ENCODE measurements at places on chromosomes 6 and 20. TPM values are rescaled to one million over a fixed set of nuclear protein-coding genes. Genes with fewer than 3 reads are reported as not detected.

The ESR1 gene
- polyA plus RNA-seq = 4.5 TPM

The HRH3 gene
- polyA plus RNA-seq = not detected

The VEGFA gene
- polyA plus RNA-seq = 199 TPM

The CEP85L gene
- 22.2 TPM for polyA plus RNA-seq

DNA sequence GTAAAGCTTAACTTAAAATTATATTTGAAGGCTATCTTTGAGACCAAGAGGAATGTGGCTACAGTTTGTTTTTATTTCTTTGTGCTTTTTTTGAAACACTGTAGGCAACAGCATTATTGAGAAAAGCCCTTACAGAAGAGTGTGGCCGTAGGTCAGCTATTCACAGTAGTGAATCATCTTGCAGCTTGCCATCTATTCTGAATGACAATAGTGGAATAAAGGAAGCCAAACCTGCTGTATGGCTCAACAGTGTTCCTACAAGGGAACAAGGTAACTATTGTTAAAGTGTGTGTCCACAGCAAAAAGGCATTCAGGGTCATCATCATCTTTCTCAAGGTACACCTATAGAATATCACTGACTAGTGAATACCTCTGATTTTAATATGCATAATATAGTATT, 88.5 kb downstream of the KIZ start:
- no peaks in the 10 kb centered on the region for H3K4me1 ChIP-seq
- H3K4me3 ChIP-seq = no peak overlapping the region
- no peaks in the 10 kb centered on the region for H3K36me3 ChIP-seq
- no peak for DNase-seq
- no peak overlapping the region for H3K27ac ChIP-seq
- no peaks in the 10 kb centered on the region for H3K27me3 ChIP-seq

DNA sequence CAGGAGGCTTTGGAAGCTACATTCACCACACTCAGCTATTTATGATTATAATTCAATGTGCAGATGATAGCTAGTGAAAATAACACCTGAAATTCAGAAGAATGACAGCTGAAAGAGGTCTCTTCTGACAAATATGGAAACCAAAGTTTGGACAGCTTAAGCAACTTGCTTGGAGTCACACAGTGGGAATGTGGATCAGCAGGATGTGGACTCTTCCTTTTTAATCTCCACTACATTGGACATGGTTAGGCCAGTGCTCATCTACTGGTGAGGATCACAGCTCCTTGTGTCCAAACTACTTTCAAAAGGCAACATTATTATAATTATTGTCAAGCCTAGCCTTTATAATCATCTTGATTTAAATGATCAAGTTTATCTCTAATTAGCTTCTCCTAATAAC, 10.4 kb downstream of the TRAPPC3L start:
- no peak for DNase-seq
- no peaks in the 10 kb centered on the region for H3K4me1 ChIP-seq
- H3K36me3 ChIP-seq = no peaks in the 10 kb centered on the region
- no peak overlapping the region for H3K4me3 ChIP-seq
- no peak overlapping the region for H3K27ac ChIP-seq
- H3K27me3 ChIP-seq = no peaks in the 10 kb centered on the region

GRCh38 chr6:126880964-126881363, 237.5 kb upstream of the RSPO3 start:
- H3K36me3 ChIP-seq = no peaks in the 10 kb centered on the region
- peaks cover under 1% of the 10 kb centered on the region for H3K4me1 ChIP-seq
- DNase-seq = no peak
- no peaks in the 10 kb centered on the region for H3K27me3 ChIP-seq
- no peak overlapping the region for H3K4me3 ChIP-seq

GRCh38 chr20:44104798-44105517, 82.0 kb downstream of the JPH2 start:
- peaks cover 7% of the 10 kb centered on the region for H3K4me1 ChIP-seq
- no peak overlapping the region for H3K4me3 ChIP-seq
- H3K36me3 ChIP-seq = no peaks in the 10 kb centered on the region
- no peaks in the 10 kb centered on the region for H3K27me3 ChIP-seq
- H3K27ac ChIP-seq = no peak overlapping the region

GRCh38 chr6:145632971-145633370, 102.3 kb downstream of the EPM2A start:
- no peaks in the 10 kb centered on the region for H3K27me3 ChIP-seq
- no peak overlapping the region for H3K27ac ChIP-seq
- no peaks in the 10 kb centered on the region for H3K36me3 ChIP-seq
- H3K4me3 ChIP-seq = no peak overlapping the region
- DNase-seq = no peak

DNA sequence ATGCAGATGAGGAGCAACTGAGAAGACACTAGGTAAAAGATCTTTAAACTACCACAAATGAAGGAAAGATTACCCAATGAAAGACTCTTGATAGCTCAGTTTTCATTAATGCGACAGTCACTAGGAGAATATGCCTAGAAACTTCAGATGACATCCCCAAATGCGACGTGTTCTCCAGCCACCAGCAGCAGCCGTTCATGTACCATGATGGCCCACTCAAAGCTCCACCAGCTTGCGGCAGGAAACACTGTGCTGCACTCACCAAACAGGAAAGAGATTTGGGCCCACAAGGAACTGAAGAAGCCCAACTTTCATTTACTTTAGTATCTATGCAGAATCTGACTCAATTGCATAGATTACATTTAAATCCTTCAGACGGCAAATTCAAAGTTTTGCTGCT, 7.5 kb downstream of the DIDO1 start:
- no peak overlapping the region for H3K4me3 ChIP-seq
- no peaks in the 10 kb centered on the region for H3K27me3 ChIP-seq
- H3K36me3 ChIP-seq = peaks cover 1% of the 10 kb centered on the region
- DNase-seq = no peak
- no peak overlapping the region for H3K27ac ChIP-seq
- peaks cover 38% of the 10 kb centered on the region for H3K4me1 ChIP-seq

GRCh38 chr6:884570-884969, 191.6 kb upstream of the EXOC2 start:
- no peak overlapping the region for H3K4me3 ChIP-seq
- no peaks in the 10 kb centered on the region for H3K4me1 ChIP-seq
- no peaks in the 10 kb centered on the region for H3K36me3 ChIP-seq
- no peak for DNase-seq

DNA sequence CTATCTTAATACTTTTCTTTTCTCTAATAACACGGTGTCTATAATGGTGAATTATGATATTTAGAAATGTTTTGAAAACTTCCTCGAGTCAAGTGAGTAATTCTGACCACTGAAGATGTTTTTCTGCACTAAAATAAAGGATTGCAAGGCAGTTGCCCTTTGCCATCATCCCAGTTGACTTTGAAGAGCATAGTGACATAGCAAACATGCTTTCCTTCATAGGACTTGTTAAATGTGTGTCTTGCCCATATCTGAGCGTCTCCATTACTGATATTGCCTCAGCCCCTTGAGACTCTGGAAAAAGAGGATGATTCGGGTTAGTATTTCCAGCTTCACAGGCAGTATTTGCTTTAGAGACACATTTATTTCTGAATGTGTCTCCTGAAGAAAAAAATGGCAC, 125.2 kb upstream of the MCHR2 start:
- H3K27ac ChIP-seq = no peak overlapping the region
- no peaks in the 10 kb centered on the region for H3K27me3 ChIP-seq
- H3K4me1 ChIP-seq = no peaks in the 10 kb centered on the region
- H3K36me3 ChIP-seq = no peaks in the 10 kb centered on the region

DNA sequence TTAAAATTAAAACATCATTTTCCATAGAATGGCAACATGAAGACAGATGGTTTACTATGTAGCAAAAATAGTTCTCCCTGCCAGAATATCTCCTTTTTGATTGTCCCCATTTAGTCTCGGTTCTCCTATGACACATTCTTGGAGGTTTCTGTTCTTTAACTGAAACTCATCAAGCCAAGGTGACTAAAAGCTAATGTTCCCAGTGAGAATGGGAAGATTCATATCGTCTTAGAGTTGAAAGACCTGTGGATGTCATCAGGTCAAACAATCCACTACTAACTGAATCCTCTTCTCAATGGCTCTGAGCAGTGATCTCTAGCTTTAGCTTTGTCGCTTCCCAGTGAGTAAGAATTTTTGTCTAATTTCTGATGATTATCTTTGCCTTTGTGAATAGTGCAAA, 1.3 kb upstream of the DOK5 start:
- H3K4me3 ChIP-seq = no peak overlapping the region
- H3K27ac ChIP-seq = no peak overlapping the region
- no peaks in the 10 kb centered on the region for H3K36me3 ChIP-seq
- no peak for DNase-seq
- H3K4me1 ChIP-seq = no peaks in the 10 kb centered on the region
- peaks cover 25% of the 10 kb centered on the region for H3K27me3 ChIP-seq

DNA sequence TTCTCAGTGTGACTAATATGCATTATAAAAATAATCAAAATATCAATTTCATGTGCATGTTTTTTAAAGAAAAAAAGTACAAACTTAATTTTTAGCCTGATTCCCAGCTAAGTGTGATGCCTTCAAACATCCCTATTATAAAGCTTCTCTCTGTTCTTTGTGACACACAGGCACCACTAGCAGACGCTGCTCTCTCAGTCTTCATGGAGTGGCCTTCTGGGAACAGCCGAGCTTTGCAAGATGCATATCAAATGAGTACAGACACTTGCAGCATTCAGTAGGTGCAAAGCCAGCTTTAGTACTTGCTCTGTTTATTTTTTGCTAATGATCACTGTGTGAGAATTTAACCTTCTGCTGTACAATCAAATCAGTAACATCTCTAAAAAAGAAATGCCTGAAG, 340.0 kb downstream of the ADGRB3 start:
- no peaks in the 10 kb centered on the region for H3K4me1 ChIP-seq
- H3K27ac ChIP-seq = no peak overlapping the region
- no peaks in the 10 kb centered on the region for H3K27me3 ChIP-seq
- H3K36me3 ChIP-seq = no peaks in the 10 kb centered on the region

GRCh38 chr6:90458353-90459224, 128.3 kb downstream of the MAP3K7 start:
- no peaks in the 10 kb centered on the region for H3K27me3 ChIP-seq
- no peaks in the 10 kb centered on the region for H3K36me3 ChIP-seq
- H3K4me1 ChIP-seq = no peaks in the 10 kb centered on the region
- DNase-seq = no peak

- peak; percentile 40 for DNase-seq
- no peaks in the 10 kb centered on the region for H3K27me3 ChIP-seq
- H3K4me1 ChIP-seq = no peaks in the 10 kb centered on the region
- H3K36me3 ChIP-seq = no peaks in the 10 kb centered on the region
Observed at GRCh38 chr6:113050010-113050858, 703.1 kb downstream of the RFPL4B start.

DNA sequence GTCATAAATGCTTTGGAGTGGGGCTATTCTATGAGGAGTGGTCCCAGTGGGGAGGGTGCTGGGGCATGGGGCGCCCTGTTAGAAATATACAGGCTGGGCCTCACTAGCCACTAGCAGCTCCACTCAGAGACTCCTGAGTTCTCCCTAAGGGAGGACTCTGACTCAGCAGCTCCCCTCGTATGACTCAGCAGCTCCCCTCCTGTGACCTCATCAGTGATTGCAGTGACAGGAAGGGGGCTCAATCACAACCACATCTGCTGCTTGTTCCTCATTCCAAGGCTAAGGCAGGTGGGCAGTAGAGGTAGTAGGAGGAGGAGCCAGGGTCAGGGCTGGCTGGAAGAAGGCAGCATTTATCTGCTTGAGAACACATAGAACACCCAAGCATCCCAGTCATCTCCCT, 73.7 kb downstream of the PRND start:
- DNase-seq = no peak
- H3K27me3 ChIP-seq = no peaks in the 10 kb centered on the region
- H3K27ac ChIP-seq = no peak overlapping the region
- H3K4me1 ChIP-seq = no peaks in the 10 kb centered on the region
- H3K36me3 ChIP-seq = no peaks in the 10 kb centered on the region
- H3K4me3 ChIP-seq = no peak overlapping the region

DNA sequence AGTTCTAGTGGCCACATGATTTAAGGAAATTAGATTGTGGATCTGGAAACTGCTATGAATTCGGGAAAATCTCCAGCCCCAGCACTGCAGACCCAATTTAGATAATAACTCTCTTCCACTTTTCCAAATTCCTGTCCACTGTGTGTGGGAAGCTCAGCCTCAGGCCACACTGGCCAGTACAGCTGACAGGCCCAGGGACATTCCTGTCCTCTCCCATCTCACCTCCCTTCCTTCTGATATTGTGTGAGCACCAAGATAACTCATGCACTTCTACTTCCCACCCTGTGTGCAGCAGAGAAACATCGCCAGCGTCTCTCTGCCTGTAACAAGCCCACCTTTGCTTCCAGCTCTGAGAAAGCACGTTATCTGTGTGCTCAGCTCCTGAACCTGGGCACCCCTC, 145.1 kb upstream of the RREB1 start:
- no peak overlapping the region for H3K4me3 ChIP-seq
- H3K4me1 ChIP-seq = no peaks in the 10 kb centered on the region
- H3K27ac ChIP-seq = no peak overlapping the region
- peak; percentile 6 for DNase-seq
- H3K36me3 ChIP-seq = no peaks in the 10 kb centered on the region
- no peaks in the 10 kb centered on the region for H3K27me3 ChIP-seq

GRCh38 chr20:15487682-15488081, 1085.6 kb downstream of the KIF16B start:
- H3K4me1 ChIP-seq = peaks cover 9% of the 10 kb centered on the region
- no peaks in the 10 kb centered on the region for H3K36me3 ChIP-seq
- DNase-seq = no peak
- no peak overlapping the region for H3K4me3 ChIP-seq
- peak overlapping the region; percentile 26 for H3K27ac ChIP-seq

GRCh38 chr6:77440206-77440976, 22.9 kb downstream of the HTR1B start:
- no peaks in the 10 kb centered on the region for H3K4me1 ChIP-seq
- no peak overlapping the region for H3K4me3 ChIP-seq
- DNase-seq = no peak

GRCh38 chr20:10370091-10370887, 63.7 kb downstream of the MKKS start:
- no peak overlapping the region for H3K27ac ChIP-seq
- no peaks in the 10 kb centered on the region for H3K36me3 ChIP-seq
- no peaks in the 10 kb centered on the region for H3K27me3 ChIP-seq
- H3K4me3 ChIP-seq = no peak overlapping the region
- peak; percentile 64 for DNase-seq
- H3K4me1 ChIP-seq = no peaks in the 10 kb centered on the region

- H3K36me3 ChIP-seq = peaks cover 9% of the 10 kb centered on the region
- H3K4me3 ChIP-seq = peak overlapping the region; percentile 89
- H3K4me1 ChIP-seq = peaks cover 8% of the 10 kb centered on the region
- no peaks in the 10 kb centered on the region for H3K27me3 ChIP-seq
- DNase-seq = no peak
Observed at GRCh38 chr6:28267695-28268059, 734 bp downstream of the ZSCAN26 start.

DNA sequence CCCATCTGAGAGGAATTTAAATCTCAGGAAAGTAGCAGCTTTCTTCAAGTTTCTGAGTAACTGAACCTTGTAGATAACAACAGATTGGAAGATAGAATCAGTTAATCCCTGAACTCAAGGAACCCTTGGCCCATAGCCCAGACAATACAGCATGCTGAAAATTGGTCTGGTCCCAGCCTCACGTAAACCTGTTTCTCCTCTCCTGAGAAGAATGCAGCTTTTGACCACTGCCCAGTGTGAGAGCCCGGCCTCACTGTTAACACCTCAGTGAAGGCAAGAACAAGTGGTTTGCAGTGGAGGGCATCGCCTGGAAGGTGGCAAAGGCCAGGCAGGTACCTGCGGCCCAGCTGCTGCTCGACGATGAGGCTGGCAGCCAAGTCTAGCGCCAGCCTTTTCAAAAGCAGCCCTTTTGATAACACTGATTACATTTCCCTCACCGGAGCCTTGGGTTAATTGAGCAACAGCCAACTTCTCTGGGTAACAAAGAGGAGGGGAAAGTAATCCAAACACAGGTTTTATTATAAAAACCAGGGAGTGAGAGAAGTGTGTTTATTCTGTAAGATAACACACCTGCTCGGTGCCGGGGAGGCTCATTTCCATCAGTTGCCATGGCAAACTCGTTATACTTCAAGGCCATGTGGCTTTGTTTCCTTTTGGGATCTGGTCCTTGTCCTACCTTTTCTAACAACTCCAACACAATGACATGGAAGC, 54.0 kb downstream of the TRAF3IP2 start:
- H3K4me3 ChIP-seq = no peak overlapping the region
- no peaks in the 10 kb centered on the region for H3K36me3 ChIP-seq
- no peaks in the 10 kb centered on the region for H3K27me3 ChIP-seq

Measured in cardiac muscle cell (in vitro differentiated cells and primary cell).